ENCODE measurements at places on chromosomes 4 and X.

- DNase-seq = no peak
- no peak overlapping the region for H3K27ac ChIP-seq
- H3K4me1 ChIP-seq = peaks cover 21% of the 10 kb centered on the region
- no peaks in the 10 kb centered on the region for H3K27me3 ChIP-seq
Measured at GRCh38 chrX:119501511-119502148, 33.4 kb downstream of the SLC25A5 start.

DNA sequence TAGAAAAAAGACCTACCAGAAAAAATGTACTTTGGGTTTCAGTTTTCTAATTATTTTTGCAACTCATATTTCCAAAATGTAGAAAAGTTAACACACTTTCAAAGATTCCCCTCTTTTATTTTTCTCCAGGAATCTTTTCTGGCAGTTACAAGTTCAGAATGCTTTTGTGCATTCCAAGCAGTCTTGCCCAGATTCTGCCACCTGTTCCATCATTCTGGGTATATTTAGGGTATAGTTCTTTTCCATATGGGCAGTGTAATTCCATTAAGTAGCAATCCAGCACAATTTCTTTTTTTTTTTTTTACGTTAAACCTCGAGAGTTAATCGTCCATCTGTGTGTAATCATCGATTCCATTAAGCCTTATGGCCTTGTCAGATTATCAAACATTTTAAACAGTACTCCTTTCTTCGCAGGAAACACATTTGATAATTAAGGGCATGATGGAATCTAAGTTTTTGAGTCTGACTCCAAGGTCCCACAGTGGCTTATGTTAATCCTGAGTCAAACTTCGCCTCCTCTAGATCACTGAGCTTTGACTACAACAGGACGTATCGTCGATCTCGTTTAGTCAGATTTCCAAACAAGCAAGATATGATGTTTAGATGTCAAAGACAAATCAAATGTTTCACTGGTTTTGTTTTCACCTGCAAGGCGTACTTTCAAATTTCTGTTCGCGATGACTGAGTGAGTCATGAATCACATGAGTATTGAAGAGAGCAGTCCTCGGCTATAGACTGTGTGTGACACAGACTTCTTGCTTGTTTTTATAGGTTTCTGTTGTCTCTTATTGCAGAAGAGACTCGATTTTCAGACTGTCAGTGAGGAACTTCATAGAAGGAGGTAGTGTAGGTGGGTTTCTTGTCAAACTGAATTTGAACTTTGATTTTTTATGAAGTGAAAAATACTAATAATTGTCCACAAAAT is 118.9 kb upstream of the GK2 start:
- H3K27ac ChIP-seq = no peak overlapping the region
- H3K36me3 ChIP-seq = no peaks in the 10 kb centered on the region
- peaks cover 3% of the 10 kb centered on the region for H3K4me1 ChIP-seq
- H3K27me3 ChIP-seq = peaks cover 12% of the 10 kb centered on the region

GRCh38 chrX:54495814-54496516 is at the start of gene FGD1:
Gene FGD1 (minus strand): TSS chrX:54496234. CDS start chrX:54495432, 802 bp downstream.
- H3K4me3 ChIP-seq = peak within 1 kb of the TSS; percentile 54
- H3K36me3 ChIP-seq = no peaks in the 10 kb centered on the region
- no peak within 1 kb of the TSS for H3K27ac ChIP-seq
- H3K27me3 ChIP-seq = peaks cover 32% of the 10 kb centered on the region
- peak; percentile 19 for DNase-seq
- H3K4me1 ChIP-seq = peaks cover 9% of the 10 kb centered on the region

DNA sequence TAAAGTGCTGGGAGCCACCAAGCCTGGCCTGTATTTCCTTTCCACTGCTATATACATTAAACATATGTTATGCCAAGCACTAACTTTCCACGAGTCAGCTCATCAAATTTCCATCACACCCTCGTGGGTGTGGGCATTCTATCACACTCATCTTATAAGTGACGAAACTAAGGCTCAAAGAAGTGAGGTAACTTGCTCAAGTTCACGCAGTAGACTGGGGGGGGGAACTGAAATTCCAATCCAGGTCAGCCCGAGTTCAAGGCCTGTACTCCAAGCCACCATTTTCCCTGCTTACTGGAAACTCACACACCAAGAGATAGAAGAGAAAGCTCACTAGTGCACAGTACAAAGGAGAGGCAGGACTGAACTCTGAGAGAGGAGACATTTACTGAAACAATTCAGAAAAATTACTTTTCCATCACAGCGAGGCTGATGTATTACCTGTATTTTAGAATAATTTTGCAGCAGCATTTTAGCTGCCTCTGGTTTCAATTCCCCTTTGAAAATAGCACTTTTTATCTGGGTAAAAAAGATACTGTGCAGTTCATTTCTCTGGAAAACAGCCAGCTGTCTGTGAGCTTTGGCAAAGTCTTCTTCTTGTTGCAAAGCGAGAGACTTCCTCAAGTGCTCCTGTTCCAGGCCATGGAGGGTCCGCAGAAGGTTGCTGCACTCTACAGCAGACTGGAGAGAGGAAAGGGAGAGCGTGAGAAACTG is 76.8 kb downstream of the EVC2 start:
- no peak overlapping the region for H3K4me3 ChIP-seq
- no peaks in the 10 kb centered on the region for H3K36me3 ChIP-seq
- H3K27ac ChIP-seq = no peak overlapping the region
- no peak for DNase-seq
- H3K27me3 ChIP-seq = no peaks in the 10 kb centered on the region

DNA sequence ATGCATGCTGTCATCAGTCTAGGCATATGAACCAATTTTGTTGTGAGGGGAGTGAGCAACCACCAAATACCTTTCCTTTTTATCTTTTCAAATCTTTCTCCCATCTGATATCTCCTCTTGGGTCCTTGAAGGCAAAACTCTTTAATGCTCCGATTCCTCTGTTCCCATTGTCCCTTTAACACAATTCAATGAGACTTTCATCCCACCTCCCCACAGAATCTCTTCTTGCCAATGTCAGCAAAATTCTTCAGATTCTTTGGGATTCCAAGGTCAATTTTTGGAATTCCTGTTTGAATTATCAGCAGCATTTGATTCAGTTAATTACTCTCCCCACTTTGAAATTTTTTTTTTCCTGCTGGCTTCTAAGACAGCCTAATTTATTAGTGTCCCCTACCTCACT is 232.7 kb downstream of the COX7B2 start:
- no peak overlapping the region for H3K4me3 ChIP-seq
- no peaks in the 10 kb centered on the region for H3K27me3 ChIP-seq
- H3K36me3 ChIP-seq = no peaks in the 10 kb centered on the region
- DNase-seq = no peak
- no peak overlapping the region for H3K27ac ChIP-seq

- peaks cover 21% of the 10 kb centered on the region for H3K4me1 ChIP-seq
- peaks cover 64% of the 10 kb centered on the region for H3K27me3 ChIP-seq
- peak overlapping the region; percentile 66 for H3K4me3 ChIP-seq
- H3K27ac ChIP-seq = no peak overlapping the region
- DNase-seq = peak; percentile 20
Measured at GRCh38 chr4:42398171-42398870, 1.0 kb downstream of the SHISA3 start.

DNA sequence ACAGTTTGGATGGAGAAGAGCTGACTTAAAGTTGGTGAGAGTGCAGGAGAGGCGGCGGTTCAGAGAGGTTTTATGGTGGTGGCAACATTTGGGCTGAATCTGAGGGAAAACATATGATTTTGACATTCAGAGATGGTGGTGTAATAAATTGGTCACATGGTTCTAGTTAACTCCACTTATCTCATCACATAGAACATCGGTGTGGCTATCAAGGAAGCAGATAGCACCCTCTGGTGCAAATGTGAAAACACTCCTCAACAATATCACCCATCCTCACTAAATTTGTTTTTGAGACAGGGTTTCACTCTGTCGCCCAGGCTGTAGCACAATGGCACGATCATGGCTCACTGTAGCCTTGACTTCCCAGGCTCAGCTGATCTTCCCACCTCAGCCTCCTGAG is 28.8 kb downstream of the SUPT20HL2 start:
- DNase-seq = no peak
- no peaks in the 10 kb centered on the region for H3K4me1 ChIP-seq
- peaks cover 24% of the 10 kb centered on the region for H3K27me3 ChIP-seq
- no peaks in the 10 kb centered on the region for H3K36me3 ChIP-seq

- DNase-seq = no peak
- H3K27ac ChIP-seq = no peak overlapping the region
- no peak overlapping the region for H3K4me3 ChIP-seq
- no peaks in the 10 kb centered on the region for H3K27me3 ChIP-seq
- H3K4me1 ChIP-seq = no peaks in the 10 kb centered on the region
Measured at GRCh38 chr4:103996064-103996463, 276.3 kb upstream of the TACR3 start.
